ENCODE measurements at places on chromosomes 2 and 18.
A peak's percentile ranks its signal among the peaks of the same experiment; 100 is the strongest.

GRCh38 chr2:223925106-223925505 lies 20.0 kb downstream of the WDFY1 start:
- no peak for DNase-seq

DNA sequence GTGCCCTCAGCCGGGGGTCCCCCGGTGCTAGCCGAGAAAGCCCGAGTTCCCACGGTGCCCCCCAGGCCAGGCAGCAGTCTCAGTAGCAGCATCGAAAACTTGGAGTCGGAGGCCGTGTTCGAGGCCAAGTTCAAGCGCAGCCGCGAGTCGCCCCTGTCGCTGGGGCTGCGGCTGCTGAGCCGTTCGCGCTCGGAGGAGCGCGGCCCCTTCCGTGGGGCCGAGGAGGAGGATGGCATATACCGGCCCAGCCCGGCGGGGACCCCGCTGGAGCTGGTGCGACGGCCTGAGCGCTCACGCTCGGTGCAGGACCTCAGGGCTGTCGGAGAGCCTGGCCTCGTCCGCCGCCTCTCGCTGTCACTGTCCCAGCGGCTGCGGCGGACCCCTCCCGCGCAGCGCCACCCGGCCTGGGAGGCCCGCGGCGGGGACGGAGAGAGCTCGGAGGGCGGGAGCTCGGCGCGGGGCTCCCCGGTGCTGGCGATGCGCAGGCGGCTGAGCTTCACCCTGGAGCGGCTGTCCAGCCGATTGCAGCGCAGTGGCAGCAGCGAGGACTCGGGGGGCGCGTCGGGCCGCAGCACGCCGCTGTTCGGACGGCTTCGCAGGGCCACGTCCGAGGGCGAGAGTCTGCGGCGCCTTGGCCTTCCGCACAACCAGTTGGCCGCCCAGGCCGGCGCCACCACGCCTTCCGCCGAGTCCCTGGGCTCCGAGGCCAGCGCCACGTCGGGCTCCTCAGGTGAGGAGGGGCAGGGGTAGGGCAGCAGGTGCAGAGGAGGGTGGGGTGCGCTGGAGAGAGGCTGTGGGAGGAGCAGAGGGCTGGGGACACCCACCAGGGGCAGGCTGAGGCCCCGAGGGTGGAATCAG lies 14.1 kb upstream of the GMPPA start:
- DNase-seq: no peak

DNA sequence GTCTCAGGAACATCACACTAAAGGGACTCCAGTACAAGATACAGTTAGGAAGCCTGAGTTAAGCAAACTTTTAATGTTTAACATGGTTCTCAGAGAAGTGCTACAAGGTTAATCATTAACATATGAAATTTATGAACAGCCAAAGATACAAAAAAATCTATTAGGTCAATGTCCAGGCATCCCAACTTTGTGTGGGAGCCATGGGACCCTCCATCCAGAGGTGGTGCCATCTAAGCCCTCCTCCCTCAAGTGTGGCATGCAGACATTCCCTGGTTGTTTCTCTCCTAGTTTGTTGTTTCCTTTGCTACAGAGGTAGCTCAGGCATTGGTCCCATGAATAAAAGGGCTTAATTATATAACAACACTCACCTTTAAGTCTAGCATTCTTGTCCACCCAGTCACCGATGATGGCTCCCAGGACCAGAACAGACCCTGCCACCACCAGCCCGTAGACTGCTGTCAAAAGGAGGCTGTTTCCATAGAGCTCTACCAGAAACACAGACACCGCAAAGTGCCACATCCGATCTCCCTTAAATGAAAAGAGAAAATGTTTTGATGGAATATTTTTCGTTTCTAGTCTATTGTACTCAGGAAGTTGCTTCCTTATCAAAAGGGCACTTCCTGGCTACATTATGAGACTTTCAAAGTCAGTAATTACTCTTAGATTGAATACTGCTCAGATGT lies 5.7 kb downstream of the SLC40A1 start:
- no peak for DNase-seq

GRCh38 chr2:148338541-148338940 lies 306.0 kb upstream of the EPC2 start:
- no peak for DNase-seq

DNA sequence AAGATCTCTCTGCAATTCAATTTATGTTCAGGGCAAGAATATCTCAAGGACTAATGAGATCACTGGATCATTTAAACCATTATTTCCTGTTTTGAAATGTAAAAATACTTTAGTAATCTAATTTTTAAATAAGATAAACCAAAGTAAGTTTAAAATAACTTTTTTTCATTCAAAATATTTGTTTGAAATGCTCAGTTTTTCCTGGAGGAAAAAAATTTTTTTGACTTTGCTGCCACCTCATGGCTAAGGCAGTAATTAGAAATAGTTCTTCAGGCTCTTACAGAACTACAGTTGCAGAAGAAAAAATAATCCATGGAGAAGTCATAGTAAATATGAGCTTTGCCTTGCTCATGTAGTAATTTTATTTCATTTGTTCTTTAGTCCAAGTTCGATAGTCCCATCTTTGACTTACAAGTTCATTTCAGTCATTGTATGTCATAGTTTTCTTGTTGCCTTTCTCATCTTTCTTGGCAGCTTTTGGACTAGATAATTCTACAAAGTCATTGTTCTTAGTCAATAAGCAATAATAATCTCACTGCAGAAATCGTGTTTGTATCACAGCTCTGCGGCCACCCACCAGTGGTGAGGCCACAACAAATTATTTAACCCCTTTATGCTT lies 127.4 kb downstream of the DPP4 start:
- peak; percentile 20 for DNase-seq
